ENCODE measurements at places on chromosomes 12 and 14.
A peak's percentile ranks its signal among the peaks of the same experiment; 100 is the strongest.

DNA sequence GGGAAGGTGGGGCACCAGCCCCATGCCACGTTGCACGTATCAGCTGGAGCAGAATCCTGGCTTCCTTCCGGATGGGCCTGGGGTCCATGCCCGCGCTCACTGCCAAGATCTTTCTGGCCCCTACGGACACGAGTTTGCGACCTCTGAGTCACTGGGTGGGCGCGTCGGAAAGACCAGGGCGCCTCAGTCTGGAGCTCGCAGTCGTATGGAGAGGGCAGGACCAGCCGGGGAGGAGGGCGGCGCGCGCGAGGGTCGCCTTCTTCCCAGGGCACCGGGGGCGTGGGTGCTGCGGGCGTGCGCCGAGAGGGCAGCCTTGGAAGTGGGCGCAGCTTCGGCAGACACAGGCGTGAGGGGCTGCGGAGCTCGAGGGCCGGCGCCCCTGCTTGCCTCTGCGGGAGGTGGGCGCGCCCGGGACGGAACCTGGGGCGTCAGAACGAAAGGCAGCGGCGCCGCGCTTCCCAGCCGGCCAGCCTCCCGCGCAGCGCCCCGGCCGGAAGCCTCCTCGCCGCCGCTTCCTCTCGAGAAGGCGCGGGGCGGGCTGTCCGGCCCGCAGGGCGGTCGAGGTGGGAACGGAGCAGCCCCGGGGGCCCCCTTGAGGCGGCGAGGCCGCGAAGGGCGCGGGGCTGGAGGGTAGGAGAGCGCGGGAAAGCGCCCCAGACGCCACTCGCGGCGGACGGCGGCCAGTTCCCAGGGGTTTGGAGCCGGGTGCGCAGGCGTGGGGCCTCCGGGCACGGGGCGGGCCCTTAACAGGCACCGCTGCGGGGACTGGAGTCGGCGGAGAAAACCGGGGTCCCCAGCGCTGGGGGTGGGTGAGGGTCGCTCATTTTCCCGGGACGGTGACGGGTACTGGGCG is at the start of gene ARL6IP4:
ARL6IP4 (plus strand) TSS at position 499 of the 853 bp plus-strand sequence. CDS start 459 bp downstream, outside the sequence.
- peak; percentile 78 for DNase-seq

GRCh38 chr12:12612358-12612757 is 682 bp downstream of the CREBL2 start:
- no peak for DNase-seq

DNA sequence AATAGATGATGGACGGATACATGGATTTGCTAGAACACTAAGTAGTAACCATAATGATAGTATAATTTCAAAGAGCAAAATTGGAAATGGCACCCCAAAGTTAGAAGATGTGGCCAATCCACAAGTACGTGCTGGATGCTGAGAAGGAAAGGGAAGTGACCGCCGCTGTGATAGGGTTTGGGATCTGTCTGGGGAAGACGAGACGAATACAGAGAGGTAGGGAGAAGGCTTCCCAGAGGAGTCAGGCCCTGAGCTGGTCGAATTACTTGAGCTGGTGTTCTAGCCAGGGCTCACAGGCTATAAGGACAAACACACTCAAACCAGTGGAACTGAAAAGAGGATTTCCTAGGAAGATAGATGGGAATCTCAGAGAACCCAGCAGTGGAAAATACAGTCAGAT is 9.4 kb upstream of the ACVR1B start:
- DNase-seq, result no peak

- DNase-seq, result no peak
Measured at GRCh38 chr12:2390850-2391390, 338.1 kb downstream of the CACNA1C start.

DNA sequence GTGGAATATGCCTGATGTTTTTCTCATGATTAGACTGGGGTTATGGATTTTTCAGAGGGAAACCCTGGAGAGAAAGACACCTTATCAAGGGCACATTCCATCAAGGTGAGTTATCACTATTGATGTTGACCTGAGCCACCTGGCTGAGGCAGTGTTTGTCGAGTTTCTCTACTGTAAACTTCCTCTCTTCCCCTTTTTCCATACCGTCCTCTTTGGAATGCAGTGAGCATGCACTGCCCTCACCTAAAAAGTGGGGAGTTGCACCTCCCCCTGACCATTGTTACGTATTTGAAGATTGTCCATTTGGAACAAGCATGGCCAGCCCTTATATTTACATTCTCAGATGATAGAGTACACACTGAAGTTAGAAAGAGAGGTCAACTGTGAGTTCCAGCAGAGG is 53.9 kb upstream of the PWP1 start:
- no peak for DNase-seq

GRCh38 chr14:67493092-67493717 is 4.7 kb upstream of the TMEM229B start:
- no peak for DNase-seq

DNA sequence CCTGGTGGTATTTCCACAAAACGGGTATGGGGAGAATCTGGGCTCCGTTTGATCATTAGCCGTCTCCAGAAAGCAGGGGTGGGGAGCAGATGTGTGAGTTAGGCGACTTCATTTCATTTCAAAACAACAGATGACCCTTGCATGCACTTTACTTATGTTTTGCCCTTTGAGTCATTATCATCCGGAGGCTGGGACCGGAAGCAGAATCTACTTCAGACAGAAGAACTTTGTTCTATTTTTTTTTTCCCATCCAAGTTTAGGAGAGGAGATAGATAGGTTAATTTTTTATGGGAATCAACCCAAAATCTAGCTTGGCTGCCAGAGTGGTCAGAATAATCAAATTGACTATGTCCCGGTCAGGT is 31.3 kb upstream of the CMAS start:
- DNase-seq, result no peak

GRCh38 chr12:92784797-92785562 is 82.2 kb downstream of the PLEKHG7 start:
- peak; percentile 45 for DNase-seq

DNA sequence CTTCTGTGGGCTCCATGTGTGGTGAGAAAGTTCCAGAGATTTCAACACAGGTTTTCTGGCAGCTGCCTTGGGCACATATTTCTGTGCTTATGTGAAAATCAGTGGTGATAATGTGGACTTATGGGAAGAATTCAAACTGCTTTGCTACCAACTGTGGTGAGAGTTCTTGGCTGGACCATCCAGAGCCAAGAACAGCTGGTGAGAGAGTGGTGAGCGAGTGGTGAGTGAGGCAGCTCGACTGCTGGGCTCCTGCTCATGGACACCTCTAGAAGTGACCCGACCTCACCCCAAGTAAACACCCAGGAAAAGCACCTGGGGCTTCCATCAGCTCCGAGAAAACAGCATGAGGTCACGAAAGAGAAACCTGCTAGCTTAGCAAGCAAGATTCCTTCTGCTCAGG is 106.4 kb downstream of the PIWIL1 start:
- DNase-seq, result no peak

DNA sequence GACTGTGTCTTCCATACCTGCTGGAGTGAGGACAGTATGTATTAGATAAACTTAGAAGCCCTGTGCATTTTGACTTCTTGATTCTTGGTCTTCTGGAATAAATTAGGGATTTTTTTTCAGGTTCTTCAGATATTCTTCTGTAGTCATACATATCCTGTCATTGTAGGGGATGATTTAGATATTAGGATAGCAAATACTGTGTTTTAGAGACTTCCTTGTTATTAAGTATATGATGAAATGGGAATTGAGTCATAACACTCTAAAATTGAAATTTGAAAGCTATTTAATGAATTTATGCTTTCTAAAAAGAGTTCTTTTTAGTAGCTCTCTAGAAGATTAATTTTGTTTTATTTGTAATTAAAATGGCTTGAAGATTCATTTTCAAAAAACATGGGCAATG is 371.5 kb upstream of the RGS6 start:
- DNase-seq, result no peak

DNA sequence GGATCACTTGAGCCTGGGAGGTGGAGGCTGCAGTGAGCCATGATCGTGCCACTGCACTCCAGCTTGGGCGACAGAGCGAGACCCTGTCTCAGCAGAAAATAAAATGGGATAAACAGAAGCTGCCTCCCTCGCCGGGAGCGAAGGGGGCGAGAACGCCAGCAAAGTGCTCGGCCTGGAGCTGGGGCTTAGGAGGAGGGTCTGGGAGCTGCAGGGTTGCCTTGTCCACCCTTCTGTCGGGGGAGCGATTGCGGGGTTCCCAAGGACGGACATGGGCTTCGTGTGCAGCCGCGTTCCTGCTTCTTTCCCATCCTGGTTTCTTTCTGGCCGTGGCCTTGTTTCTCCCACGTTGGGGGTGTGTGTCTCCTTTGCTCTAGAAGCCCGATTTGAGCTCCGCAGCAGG is 27.9 kb upstream of the MLXIP start:
- no peak for DNase-seq

GRCh38 chr12:50013361-50014147 is 11.7 kb downstream of the RACGAP1 start:
- DNase-seq, result no peak

GRCh38 chr12:92029902-92030586 is 115.6 kb downstream of the BTG1 start:
- no peak for DNase-seq

All from hindlimb muscle (tissue), 1 donor.